ENCODE measurements at places on chromosomes 16 and 17.

GRCh38 chr17:67974185-67974584 lies 22.1 kb downstream of the C17orf58 start:
- DNase-seq = no peak

DNA sequence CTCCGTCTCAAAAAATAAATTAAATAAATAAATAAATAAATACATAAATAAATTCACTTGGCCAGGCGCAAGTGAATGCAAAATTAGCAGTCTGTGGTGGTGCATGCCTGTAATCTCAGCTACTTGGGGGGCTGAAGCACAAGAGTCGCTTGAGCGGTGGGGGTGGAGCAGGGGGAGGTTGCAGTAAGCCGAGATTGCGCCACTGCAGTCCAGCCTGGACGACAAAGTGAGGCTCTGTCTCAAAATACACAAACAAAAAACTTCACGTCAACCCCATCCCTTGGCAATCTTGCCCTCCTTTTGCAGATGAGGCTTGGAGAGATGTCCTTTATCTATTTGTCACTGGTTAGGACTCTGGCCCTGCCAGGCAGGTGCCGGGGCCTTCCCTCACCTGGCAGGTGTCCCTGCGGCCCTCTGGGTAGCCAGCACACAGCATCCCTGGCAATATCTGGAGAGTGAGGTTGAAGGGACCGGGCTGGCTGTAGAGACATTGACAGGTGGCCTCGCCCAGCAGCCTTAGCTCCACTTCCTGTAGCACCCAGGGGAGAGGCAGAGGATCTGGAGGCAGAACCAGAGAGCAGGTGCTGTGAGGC lies 4.4 kb downstream of the PRSS36 start:
- no peak for DNase-seq

GRCh38 chr16:49271363-49271762 lies 10.3 kb downstream of the CBLN1 start:
- no peak for DNase-seq

DNA sequence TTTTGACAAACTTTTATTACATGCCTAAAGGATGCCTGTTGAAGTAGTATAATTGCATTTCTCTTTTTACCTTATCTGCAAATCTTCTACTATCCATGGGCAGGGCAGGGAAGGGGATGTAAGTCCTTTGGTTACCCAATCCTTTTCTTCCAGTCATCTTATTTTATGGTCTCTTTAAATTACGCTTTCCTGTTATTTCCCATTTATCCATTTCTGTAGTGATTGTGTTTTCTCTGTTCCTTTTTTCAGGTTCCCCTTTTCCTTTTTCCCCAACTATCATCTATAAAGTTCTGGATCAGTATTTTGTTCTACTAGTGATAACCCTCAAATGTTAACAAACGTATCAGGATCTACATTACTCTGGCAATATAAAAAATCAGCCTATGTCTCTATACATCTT lies 3.3 kb upstream of the ABCA9 start:
- peak; percentile 76 for DNase-seq

- DNase-seq = no peak
Measured at GRCh38 chr16:13970708-13971422, 50.9 kb downstream of the ERCC4 start.

- no peak for DNase-seq
Measured at GRCh38 chr17:82468692-82469091, 10.2 kb downstream of the NARF start.

DNA sequence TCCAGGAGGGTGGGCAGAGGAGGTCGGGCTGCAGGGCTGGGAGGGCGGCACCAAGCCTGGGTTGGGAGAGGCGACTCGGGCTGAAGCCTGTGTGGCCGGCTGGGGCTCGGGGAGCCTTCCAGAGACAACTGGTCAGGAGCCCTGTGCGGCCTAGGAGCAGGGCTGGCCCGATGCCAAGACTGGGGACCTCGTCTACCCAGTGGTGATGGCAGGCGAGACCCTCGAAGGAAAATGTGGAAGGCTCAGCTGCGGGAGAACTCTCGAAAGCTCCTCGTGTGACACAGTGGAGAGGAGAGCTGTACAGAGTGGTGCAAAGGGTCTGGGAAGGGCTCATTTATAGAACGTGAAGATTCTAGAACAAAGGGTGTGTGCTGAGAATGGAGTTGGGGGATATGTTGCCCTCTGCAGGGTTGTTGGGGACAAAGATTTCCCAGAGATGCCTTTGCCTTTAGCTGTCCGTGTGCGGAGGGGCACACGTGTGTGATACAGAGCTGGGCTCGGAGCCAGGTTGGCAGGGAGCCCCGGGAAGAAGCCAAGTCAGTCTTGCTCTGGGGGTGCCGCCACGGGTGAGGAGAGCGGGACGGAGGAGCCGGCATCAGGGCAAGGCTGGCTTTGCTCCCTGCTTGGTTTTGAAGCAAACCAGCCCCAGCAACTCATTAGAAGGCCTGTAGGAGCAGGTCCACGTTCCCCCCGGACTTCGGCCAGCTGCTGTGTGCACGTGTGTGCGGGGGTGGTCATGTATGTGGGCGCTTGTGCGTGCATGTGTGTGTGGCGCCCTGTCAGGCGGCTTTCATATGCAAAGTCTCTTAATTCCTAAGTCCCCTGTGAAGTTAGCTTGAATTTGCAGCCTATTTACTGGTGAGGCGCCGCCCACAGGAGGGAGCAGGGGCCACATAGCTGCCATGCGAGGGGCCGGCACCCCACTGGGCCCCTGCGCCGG lies 132.4 kb upstream of the CHMP6 start:
- DNase-seq = no peak

DNA sequence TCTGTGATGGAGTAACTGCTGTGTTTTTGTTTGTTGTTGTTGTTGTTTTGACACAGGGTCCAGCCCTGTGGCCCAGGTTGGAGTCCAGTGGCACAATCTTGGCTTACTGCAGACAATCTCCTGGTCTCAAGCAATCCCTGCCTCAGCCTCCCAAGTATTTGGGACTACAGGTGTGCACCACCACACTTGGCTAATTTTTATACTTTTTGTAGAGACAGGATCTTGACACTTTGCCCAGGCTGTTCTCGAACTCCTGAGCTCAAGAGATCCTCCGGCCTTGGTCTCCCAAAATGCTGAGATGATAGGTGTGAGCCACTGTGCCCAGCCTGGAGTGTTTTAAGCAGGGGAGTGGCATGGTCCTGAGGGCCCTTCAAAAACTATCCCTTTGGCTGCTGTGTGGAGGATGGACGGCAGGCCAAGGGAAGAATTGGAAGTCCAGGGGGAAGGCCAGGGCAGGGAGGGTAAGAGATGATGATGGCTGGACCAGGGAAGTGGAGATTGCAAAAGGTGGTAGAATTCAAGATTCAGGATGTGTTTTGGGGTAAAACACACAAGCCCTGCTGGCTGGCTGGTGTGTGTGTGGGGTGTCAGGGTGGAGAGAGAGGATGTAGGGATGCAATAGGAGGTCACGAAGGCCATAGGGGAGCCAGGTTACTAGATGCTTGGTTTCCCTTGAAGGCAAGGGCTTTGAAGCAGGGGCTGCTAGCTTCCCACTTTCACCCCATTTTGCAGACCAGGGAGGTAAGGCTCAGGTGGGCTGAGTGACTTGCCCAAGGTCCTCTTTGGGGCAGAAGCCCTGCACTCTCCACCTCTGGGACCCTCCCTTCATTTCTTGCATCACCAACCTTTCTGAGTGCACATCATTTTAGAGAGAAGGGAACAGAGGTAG lies 18.8 kb upstream of the PLLP start:
- DNase-seq = no peak

DNA sequence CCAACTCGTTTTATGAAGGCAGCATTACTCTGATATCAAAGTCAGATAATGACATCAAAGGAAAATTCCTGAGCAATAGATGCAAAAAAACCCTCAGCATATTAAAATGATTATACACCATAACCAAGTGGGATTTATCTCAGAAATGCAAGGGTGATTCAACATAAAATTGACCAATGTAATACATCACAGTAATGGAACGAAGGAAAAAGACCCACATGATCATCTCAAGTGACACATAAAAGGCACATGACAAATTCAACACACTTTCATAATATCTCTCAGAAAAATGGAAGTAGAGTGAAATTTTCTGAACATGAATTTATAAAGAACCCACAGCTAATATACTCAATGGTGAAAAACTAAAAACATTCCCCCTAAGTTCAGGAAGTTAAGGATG lies 118.8 kb downstream of the ITFG1 start:
- DNase-seq = no peak
